ENCODE measurements at places on chromosomes 13 and 19.

DNA sequence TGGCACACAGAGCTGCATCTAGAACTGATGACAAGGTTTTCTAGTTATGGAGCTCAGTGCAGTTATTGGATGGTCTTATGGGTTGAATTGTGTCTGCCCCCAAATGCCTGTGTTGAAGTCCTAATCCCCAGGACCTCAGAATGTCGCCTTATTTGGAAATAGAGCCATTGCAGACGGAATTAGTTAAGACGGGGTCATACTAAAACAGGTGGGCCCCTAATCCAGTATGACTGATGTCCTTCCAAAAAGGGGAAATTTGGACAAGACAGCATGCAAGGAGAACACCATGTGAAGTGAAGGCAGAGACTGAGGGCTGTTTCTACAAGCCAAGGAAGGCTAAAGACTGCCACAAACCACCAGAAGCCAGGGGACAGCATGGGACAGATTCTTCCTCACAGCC is 148.7 kb downstream of the KCTD12 start:
- DNase-seq, result no peak

DNA sequence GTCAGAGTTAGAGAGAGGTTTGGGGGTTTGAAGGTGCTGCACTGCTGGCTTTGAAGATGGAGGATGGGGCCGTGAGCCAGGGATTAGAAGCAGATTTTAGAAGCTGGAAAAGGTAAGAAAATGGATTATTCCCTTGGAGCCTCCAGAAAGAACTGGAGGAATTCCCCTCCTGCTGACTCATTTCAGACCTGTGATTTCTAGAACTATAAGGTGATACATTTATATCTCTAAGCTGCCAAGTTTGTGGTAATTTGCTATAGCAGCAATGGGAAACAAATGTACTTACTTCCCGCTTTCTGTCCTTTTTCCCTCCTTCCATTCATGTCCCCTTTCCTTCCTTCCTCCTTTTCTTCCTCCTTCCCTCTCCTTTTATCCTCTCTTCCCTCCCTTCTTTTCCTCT is 78.5 kb upstream of the PCDH8 start:
- no peak for DNase-seq

GRCh38 chr19:14419106-14419813 is at the start of gene DDX39A:
Gene DDX39A, minus strand, starts transcription at chr19:14419341. Its CDS starts 6,121 bp downstream, at chr19:14413220.
- DNase-seq, result peak; percentile 93

GRCh38 chr13:20124303-20124702 is 36.5 kb downstream of the GJA3 start:
- no peak for DNase-seq

DNA sequence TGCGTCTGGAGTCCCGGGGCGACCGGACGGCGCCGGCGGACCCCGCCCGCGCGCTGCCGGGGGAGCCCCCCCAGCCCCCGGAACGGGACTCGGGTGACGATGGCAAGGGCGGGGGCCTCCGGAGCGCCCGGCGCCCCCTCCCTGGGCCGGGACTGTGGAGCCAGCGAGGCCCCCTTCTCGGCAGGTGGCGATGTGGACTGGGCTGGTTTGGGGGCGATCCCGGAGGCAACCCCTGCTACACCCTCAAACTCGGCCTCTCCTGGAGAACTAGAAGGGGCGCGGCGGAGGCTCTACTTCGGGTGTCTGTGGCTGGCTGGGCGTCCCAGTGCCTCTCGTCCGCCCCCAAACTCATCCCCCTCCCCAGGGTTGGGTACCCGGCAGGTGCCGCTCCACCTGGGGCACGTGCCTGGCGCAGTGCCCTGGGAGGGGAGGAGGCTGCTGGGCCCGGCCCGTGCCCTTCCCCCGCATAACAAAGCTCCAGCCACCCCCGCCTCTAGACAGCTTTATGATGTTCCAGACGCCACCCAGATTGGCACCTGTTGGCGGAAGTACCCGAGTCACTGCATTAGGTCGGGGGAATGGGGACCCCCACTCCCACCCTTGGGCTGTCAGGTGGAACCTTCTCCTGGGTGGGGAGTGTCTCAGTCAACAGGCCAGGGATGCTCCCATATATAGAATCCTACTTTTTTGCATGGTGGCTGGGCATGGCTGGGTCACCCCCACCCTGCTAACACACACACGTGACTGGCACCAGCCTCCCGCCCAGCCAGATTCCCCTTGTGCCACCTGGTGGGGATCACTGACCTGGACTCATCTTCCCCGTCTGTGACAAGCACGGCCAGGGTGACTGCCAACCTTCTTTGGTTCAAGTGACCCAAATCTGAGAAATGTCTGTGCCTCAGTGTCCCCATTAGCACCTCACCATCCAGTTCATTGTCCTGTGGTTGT is 722 bp downstream of the PKN1 start:
- DNase-seq, result no peak

- peak; percentile 3 for DNase-seq
Observed at GRCh38 chr13:106533943-106534638, 1.4 kb downstream of the EFNB2 start.

DNA sequence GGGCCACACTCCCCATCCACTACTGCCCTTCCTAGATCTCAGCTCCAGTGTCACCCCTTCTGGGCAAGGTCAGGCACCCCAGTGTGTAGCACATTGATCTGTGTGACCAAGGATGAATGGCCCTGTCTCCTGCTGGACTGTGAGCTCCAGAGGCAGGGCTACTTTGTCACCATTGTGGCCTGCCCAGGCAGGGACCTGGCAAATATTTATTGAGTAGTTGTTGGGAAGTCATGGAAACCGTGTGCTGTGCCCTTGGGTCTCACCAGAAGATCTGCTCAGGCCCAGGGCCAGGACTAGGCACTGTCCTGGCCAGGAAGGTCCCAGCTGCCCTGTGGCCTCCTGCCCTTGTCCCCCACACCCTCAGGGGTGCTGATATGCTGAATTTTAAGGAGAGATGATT is 10.5 kb downstream of the NACC1 start:
- no peak for DNase-seq

DNA sequence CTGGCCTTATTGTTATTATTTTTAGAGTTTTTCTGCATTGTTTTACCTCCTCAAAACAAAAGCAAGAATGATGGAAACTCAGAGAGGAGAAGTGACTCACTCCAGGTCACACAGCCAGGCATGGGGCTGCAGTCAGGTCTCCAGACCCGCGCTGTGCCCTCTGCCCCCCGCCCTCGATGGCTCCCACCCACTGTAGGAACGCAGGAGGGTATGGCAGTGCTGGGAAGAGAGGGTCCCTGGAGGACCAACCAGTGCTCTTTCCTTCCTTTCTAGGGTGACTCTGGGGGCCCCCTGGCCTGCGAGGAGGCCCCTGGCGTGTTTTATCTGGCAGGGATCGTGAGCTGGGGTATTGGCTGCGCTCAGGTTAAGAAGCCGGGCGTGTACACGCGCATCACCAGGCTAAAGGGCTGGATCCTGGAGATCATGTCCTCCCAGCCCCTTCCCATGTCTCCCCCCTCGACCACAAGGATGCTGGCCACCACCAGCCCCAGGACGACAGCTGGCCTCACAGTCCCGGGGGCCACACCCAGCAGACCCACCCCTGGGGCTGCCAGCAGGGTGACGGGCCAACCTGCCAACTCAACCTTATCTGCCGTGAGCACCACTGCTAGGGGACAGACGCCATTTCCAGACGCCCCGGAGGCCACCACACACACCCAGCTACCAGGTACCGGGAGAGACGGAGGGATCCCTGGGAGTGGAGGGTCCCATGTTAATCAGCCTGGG is 5.6 kb downstream of the TIMM13 start:
- no peak for DNase-seq
